B cell (primary cell): ENCODE measurements at places on chromosomes 5 and 9.

- DNase-seq: no peak
These were observed 13.5 kb downstream of the RETREG1 start for GRCh38 chr5:16603295-16603694.

- no peak for DNase-seq
These were observed 31.9 kb upstream of the TARS1 start for GRCh38 chr5:33408816-33409215.

DNA sequence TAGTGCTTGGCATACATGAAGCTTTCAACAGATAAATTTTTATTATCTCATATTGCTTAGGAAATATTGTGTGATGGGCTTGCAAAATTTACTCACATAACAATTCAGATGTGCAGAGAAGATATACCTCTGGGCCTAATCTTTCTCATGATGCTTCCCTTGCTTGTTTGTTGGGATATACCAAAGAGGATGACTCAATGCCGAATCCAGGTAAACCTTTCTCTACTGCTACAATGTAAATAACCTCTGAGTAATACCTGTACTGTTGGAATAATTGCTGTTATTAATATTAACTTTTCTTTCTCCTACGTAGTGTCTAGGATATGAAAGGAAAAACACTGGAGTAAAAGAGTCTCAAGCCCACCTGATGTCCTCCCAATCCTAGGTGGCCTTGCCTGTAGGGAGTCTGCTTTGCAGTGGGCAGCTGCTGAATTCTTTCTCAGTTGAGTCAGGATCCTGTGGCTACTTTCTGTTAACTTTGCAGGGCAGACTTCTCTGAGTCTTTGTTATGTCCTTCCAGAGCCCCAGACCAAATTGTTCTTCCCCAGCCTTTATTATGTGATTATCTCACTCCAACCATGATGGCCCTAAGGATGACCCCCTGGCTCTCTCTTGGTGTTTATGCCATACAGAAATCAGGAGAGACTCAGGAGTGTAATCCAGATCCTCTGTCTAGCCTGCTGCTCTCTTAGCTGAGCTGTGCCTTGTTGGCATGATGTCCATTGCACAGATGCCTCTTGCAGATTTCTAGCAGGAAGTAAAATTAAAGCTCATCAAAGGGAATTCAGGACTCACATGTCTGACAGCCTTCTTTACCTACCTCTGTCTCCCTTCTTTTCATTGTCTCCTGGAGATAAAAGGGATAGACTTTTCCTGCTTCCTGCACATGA lies 208.1 kb downstream of the SNX18 start:
- no peak for DNase-seq

- DNase-seq: peak; percentile 87
These were observed 4.0 kb upstream of the MYORG start for GRCh38 chr9:34380511-34381315.

- no peak for DNase-seq
These were observed 25.9 kb downstream of the BARX1 start for GRCh38 chr9:93929231-93929630.

- DNase-seq: no peak
These were observed 27.3 kb downstream of the CLTA start for GRCh38 chr9:36218011-36218410.

DNA sequence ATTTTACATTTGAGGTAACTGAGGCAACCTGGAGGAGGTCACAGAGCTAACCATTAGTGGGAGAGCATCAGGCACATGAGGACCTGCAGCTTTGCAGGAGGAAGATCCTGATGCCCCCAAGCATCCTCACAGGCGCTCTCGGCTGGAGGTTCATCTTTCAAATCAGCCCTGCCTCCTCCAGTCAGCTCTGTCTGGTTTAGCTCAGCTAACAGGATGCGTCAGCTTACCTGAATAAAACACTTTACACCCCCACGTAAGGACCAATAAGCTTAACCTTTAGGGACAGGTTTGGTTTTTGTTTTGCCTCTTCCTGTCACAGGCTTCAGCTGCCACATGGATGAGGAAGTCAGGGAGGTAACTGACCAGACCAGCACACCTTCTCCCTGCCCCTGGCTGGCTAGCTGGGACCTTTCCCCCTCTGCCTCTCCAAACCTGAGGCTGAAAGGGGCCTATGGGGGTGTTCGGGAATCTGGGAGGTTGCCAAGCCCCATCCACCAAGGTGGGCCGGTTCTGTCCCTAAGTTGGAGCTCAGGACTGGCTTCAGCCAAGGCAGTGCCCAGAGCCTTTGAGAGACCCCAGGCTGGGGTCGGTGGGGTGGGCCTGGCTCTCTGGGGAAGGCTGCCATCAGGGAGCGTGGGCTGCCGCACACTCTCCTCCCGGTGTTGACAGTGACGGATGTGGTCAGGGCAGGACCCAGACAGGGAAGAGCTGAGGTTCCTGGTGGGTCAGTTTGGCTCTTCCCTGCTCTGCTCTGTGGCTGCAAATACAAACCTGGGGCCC lies 20.0 kb upstream of the FCN1 start:
- DNase-seq: peak; percentile 30

GRCh38 chr5:142697356-142698255 lies 11.7 kb upstream of the FGF1 start:
- no peak for DNase-seq

DNA sequence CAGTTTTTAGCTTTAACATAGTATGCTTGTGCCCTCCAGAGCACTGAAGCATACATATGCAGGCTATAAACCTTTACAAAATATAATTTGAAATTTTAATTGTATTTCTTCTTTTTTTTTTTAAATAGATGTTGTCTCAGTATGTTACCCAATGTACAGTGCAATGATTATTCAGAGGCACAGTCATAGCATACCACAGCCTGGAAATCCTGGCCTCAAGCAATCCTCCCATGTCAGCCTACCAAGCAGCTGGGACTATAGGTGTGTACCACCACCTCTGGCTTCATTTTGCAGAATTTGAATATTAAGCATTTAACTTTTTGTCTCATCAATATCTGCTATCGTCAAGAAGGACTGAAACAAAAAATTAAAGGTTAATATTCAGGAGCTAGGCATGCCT lies 16.9 kb upstream of the ZNF782 start:
- DNase-seq: no peak

GRCh38 chr5:177431317-177432142 lies 5.1 kb downstream of the GRK6 start:
- DNase-seq: peak; percentile 95

- no peak for DNase-seq
These were observed 292.3 kb downstream of the DTWD2 start for GRCh38 chr5:118696076-118696475.

GRCh38 chr5:169956756-169957155 lies 23.5 kb downstream of the INSYN2B start:
- no peak for DNase-seq

GRCh38 chr9:105393576-105394344 lies 54.1 kb upstream of the FSD1L start:
- DNase-seq: no peak

GRCh38 chr9:81517954-81518353 lies 171.4 kb downstream of the TLE1 start:
- no peak for DNase-seq

DNA sequence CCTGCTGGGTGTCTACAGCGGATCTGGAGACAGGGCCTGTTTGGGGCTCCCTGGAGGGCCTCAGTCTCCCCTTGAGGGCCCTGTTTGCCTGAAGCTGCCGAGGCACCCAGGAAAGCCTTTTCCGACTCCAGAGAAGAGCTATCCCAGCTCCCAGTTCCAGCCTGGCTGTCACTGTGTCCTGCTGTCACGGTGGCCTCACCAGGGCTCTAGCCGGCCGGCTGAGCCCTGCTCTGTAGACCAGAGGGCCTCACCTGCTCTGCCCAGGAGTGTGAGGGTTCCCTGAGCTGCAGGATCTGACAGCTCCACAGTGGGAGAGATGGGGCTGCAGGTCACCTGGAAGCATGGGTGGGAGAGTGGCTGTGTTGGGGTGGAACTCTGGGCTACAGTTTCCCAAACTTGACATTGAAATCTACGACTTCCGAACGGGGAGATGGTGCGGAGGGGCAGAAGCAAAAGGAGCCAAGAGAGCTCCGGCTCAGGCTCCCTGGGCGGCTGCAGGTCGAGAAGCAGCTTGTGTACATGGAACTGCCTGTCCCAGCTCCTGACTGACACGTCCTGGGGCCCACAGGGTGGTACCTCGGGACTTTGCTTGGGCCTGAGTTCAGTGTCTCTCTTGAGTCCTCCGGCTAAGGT lies 94.9 kb downstream of the CACNA1B start:
- DNase-seq: no peak

DNA sequence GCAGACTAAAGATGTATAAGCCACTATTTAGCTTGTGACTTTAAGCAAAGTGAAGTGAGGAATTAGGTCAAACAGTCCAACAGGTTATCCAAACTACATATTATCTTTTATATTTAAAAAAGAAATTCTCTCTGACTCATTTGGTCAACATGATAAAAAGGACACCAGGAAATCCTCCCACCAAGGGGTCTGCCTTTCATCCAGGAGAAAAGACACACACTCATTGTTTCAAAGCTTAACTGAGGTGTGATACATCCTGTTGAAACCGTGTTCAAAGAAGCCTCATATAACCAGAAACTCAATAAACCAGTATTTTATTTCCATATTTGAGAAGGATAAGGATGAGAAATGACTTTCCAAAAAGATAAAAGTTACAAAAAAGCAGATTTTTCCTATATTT lies 417.1 kb downstream of the HCN1 start:
- no peak for DNase-seq
